ENCODE measurements at places on chromosomes 13 and 19.

DNA sequence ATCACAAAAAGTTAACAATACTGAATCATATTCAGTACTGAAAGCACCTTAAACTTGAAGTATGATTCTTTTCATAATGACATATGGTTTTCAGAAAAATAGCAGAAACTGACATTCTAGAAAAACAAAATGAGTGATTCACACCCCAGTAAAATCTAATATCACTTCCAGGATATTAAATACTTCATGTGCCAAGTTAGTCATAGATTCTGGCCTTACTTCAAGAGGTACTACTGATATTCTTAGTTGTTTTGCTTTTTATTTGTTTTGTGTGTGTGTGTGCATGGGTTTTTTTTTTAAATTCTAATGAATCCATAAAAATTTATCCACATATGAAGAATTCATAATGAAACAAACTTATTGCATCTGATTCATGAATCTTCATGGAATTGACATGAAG lies 207.9 kb upstream of the UFM1 start:
- DNase-seq: no peak

GRCh38 chr19:39080431-39080830 lies 3.7 kb upstream of the ACP7 start:
- no peak for DNase-seq

DNA sequence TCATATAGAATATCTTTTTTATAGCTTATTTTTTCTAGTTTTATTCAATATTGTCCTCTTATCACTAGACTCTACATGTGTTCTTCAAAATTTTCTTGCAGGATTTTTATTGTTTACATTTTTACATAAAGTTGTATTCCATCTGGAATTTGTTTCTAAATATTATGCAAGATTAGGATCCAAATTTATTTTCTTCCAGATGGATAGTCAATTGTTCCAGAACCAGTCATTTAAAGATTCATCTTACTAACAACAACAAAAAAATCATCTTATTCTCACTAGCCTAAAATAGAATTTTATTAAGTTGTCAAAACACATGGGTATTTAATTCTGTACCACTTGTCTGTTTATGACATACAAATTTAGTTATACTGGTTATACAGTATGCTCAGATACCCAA lies 390.4 kb upstream of the GPC6 start:
- DNase-seq: no peak

DNA sequence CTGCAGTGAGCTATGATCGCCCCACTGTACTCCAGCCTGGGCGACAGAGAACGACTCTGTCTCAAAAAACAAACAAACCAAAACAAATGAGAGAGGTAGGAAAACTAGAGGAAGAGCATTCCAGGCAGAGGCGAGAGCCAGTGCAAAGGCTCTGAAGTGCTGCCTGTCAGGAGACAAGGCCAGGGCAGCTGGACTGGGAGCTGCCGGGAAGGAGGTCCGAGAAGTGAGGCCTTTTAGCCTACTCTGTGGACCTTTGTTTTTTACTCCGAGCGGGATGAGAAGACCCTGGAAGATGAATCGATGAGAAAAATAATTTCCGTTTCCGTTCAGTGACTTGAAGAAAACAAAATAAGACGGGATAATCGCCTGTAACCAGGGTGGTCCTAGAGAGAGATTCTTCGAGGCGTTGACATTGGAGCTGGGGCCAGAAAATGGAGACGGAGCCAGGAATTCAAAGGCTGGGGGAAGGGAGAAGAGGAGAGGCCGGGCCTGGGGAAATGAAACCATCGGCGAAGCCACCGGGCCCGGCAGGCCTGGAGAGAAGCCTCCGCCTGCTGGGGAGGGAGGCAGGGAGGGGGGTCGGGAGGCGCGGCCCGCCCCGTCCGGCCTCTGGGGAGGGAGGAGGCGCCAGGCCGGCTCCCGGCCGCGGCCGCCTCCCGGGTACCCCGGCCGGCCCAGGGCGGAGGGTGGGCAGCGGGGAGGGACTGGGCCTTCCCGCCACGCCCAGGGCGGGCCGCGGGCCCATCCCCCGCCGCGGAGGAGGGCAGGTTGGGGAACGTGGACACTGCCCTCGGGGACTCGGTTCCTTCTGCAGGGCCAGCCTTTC lies 7.8 kb upstream of the SERTAD1 start:
- peak; percentile 69 for DNase-seq

DNA sequence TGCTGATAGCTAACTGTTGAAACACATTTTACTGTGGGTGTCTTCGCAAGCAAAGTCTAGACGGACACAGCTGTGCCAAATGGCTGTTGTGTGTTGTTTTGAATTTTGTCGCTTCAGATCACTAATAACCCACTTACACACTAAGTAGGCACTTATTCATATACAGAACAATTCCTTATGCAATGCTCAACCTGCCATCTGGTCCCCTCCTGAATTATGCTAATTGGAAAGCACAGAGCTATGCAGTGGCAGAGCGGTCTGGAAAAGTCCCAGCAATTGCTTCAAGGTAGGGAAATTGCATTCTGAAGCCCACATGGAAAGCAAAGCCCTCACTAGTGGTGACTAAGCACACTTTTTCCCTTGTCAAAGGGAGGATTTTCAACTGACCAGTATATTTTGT lies 69.9 kb downstream of the C13orf42 start:
- no peak for DNase-seq

DNA sequence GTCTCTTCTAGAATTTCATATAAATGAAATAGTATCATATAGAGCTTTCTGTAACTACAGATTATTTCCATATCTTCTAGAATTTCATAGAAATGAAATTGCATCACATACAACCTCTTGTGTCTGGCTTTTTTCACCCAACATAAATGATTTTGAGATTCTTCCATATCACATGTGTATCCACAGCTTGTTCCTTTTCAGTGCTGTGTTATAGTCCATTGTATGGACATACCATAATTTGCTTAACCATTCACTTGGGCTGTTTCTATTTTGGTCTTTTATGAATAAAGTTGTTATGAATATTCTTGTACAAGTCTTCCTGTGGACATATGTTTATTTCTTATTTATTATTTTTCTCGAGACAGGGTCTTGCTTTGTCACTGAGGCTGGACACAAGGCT lies 11.7 kb downstream of the TPRX1 start:
- no peak for DNase-seq

GRCh38 chr13:46160065-46160464 lies 21.9 kb downstream of the LCP1 start:
- no peak for DNase-seq

GRCh38 chr19:55472463-55472862 lies 4.0 kb upstream of the ZNF628 start:
- no peak for DNase-seq

- DNase-seq: no peak
Measured at GRCh38 chr13:51759240-51759639, 44.7 kb downstream of the DHRS12 start.

- no peak for DNase-seq
Measured at GRCh38 chr13:52447815-52448552, 2.5 kb downstream of the VPS36 start.

GRCh38 chr13:106560821-106561220 lies 7.1 kb downstream of the ARGLU1 start:
- DNase-seq: no peak

GRCh38 chr13:20193162-20193906 lies 596 bp upstream of the GJB2 start:
- no peak for DNase-seq

- peak; percentile 92 for DNase-seq
Measured at GRCh38 chr19:34733266-34733745, 737 bp upstream of the ZNF181 start.

GRCh38 chr13:92833071-92833470 lies 393.5 kb upstream of the GPC6 start:
- no peak for DNase-seq

DNA sequence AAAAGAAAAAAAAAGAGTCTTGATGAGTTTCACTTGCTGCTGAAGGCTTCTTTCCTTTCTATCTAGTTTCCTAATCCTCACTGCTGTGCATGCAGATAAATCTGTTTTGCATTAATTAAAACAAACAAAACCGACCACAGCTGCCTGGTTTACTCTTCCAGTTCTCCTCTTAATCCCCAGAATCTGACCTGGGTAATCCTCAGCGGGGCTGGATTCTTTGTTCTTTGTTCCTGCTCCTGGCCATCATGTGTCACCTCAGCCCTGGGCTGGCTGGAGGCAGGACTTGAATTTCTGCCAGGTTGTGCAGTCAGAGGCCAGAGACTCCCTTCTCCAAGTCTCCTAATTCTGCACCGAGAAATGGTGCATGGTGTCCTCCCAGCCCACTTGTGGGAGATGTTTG lies 52.2 kb upstream of the CYP4F8 start:
- DNase-seq: no peak

GRCh38 chr13:105047676-105048295 lies 1487.7 kb downstream of the EFNB2 start:
- DNase-seq: no peak

DNA sequence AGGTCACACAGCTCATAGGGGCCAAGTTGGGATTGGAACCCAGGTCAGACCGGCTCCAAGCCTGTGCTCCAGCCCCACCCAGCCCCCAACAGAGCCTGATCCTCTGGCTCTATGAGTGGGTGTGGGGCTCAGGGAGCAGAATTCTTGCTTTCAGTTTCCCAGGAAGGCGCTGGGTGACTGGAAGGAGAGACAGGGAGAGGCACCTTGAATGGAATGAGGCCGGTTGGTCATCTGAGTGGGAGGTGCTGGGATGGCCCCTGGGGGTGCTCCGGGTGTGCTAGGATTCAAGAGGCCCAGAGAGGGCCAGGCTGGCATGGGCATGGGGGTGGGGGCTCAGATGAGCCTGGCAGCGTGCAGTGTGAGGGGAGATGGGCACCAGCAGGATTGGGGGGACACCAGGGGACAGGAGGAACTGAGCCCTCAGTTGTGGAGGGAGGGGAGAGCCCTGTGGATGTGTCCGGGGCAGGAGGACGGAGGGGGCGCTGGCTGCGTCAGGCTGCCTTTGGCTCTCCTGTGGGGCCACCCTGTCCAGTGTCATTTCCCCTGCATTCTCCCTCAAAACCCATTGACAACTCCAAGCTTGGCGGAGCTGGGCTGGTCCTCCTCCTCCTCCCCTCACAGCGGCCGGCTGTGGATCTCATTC lies 31.2 kb upstream of the ANKRD10 start:
- no peak for DNase-seq

DNA sequence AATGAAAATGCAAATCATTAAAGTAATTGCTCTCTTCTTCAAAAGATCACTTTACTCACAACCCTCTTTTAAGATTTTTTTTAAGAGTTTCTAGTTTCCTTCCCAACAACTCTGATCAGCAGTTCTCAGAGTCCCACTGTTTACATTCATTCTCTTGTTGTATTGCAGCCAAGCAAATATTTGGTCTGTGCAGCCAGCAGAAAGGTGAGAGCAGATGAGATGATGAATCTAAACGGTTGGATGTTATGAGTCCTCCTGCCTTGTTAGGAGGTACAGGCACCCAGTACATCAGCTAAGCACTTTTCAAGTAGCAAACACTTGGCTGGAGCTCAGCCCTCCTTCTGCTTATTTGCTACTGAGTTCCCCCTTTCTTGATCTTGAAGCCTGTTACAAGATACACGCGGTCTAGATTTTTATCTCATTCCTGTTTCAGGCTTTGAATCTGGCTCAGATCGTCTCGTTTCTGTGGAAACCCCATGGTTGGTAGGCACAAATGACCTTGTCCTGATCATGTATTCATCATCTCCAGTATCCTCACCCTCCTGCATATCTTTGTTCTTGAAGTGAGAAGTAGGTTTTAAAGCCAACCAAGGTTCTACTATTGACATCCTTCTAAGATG lies 300.7 kb downstream of the DCT start:
- DNase-seq: no peak

- DNase-seq: no peak
Measured at GRCh38 chr19:413756-414420, 4.9 kb upstream of the C2CD4C start.

GRCh38 chr13:38685431-38685830 lies 1.4 kb upstream of the FREM2 start:
- DNase-seq: no peak

- DNase-seq: no peak
Measured at GRCh38 chr13:48843630-48844380, 131.9 kb upstream of the FNDC3A start.

- peak; percentile 69 for DNase-seq
Measured at GRCh38 chr13:51549050-51549449, 35.2 kb upstream of the WDFY2 start.

DNA sequence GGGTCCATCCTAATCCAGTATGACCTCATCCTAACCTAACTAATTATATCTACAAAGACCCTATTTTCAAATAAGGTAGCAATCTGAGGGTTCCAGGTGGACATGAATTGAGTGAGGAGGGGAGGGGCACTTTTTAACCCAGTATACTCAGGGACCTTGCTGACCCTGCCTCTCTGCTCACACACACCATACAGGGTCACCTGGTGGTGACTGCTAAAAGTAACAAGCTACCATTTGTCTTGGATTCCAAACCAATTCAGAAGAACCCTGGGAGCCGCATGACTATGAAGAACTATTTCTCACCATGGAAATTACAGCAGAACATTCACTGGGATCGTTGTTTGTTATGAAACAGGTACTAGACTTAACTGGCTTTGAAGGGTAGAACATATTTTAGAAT lies 151.9 kb downstream of the LACC1 start:
- no peak for DNase-seq

- no peak for DNase-seq
Measured at GRCh38 chr19:45097776-45098520, 5.0 kb downstream of the PPP1R37 start.

DNA sequence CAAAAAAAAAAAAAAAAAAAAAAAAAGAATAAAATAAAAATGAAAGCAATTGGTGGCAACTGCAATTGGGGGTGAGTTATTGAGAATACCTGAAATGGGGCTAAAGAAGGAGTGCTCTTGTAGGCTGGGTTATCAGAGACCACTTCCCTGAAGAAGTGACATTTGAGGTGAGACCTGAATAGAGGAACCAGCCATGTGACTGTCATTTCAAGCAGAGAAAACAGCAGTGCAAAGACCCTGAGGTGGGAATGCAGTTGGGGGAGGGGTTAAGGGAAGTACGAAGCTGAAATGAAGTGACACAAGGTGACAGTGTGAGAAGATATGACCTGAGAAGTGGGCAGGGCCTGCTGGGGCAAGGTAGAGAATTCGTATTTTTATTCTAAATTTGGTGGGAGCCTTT lies 4.3 kb upstream of the PALM3 start:
- peak; percentile 23 for DNase-seq

DNA sequence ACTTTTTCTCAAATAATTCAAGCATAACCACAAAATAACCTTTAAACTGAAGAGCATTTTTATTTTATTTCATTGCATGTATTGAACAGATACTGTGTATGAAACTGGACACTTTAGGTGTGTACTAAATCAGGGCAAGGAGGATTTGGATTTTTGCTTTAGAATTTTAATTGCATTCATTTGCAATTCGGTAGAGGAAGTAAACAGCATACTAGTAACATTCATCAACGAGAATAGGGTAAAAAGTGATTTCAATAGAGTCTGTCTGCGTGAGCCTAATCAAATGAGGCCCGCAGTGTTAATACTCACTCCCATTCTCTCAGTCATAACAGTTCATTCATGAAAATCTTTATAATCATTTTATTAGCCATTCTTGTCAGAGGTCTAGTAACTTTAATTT lies 200.2 kb downstream of the SPRY2 start:
- DNase-seq: no peak

Data from hematopoietic multipotent progenitor cell (in vitro differentiated cells).